Muscle of back (tissue), 13 donors: ENCODE measurements at places on chromosomes 7 and 10.

DNA sequence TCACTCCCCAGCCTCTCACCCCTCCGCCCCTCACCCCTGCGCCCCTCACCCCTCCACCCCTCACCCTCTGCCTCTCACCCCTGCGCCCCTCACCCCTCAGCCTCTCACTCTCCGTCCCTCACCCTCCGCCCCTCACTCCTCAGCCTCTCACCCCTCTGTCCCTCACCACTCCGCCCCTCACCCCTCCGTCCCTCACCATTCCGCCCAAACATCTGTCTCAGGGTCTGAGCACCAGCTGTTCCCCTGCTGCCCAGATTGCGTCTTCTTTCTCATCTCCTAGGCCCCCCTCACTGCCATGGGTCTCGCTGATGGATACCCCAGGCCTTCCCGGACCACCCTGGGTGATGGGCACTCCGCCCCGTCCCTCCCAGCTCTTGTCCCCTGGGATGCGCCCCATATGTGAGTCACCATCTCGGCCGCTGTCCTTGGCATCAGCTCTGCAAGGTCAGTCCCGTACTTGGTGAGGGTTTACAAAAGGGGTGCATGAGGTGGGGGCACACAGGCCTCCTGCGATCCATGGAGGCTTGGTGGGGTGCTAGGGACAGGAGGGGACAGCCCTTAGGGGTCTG is 65.4 kb upstream of the GNA12 start:
- DNase-seq, result no peak

- DNase-seq, result no peak
Measured at GRCh38 chr7:85685901-85686300, 499.0 kb upstream of the SEMA3D start.

DNA sequence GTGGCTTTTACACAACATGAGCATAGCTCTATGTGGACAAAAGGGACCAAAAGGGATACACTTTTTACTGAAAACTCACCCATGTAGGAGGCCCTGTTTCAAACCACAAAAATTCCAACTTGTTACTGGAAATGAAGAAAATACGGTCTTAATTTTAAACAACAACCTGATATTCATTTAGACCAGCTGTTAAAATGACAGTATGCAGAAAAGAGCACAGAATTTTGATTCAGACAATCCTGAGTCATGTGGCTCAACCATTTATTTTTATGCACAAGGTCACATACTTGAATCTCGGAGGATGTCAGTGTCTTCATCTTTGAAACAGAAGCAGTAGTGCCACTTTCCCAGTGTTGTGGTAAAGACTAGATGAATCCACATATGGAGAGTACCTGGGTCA is 426.5 kb upstream of the NFE2L3 start:
- DNase-seq, result no peak

GRCh38 chr10:112565434-112566053 is 118.5 kb downstream of the VTI1A start:
- DNase-seq, result peak; percentile 63

- no peak for DNase-seq
Measured at GRCh38 chr10:86751477-86751876, 4.9 kb upstream of the BMPR1A start.

- DNase-seq, result no peak
Measured at GRCh38 chr7:19852192-19852591, 78.8 kb upstream of the TMEM196 start.

DNA sequence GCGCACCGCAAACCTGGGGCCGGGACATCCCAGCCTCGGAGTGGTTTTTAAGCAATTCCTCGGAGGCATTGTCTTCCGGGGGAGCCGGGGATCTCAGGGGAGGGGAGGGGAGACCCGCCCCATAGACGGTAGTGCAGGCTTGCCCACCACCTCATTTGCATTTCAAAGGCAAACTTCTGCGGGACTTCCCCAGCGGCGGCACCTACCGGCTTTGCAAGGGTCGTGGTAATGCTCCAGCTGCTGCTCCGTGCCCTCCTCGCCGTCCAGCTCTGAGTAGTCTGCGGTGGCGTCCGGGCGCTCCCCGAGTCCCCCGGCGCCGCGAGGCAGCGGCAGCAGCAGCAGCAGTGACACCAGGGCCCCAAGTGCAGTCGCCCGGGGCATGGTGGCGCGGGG is 425 bp downstream of the TLL2 start:
- DNase-seq, result no peak

DNA sequence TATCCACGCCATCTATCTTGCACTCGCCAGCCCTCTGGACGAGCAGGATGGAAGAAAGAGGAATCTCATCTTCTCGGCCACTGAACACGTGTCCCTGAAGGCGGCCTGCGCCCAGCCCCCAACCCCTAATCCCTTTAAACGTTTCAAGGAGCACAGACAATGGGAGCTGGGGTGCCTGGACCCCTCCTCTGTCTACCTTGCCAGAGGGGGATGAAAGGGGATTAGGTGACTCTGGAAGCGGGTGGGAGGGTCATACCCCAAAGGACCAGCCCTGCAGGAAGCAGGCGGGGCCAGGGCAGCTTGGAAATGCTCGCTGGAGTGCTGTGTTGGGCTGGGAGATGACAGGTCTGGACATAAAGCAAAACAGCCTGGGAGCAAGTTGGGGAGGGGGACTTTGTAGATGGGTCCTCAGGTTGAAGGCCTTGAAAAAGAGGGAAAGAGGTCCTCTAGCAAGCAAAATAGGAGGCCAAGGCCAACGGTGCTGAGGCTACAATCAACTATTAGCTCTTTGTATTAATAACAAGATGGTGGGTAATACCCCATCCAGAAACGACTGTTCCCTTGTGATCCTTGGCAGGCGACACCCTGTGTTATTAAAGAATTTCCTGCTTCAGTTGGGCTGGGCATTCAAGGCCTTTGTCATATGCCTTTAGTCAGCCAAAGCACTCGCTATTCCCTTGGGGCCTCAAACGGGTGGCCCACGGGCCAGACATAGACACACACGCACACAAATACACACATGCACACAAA is 126.5 kb upstream of the UNC5B start:
- no peak for DNase-seq

DNA sequence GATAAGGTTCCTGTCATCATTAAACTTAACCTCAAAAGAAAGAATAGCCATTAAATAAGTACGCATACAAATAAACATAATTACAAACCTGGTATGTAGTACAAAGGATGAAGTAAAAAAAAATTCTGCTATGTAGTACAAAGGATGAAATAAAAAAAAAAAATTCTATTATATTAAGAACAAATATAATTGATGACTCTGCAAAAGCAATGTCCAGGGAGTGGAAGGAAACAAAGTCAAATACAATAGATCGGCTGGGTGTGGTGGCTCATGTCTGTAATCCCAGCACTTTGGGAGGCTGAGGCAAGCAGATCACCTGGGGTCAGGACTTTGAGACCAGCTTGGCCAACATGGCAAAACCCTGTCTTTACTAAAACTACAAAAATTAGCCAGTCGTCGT is 56.9 kb downstream of the ABI1 start:
- no peak for DNase-seq

DNA sequence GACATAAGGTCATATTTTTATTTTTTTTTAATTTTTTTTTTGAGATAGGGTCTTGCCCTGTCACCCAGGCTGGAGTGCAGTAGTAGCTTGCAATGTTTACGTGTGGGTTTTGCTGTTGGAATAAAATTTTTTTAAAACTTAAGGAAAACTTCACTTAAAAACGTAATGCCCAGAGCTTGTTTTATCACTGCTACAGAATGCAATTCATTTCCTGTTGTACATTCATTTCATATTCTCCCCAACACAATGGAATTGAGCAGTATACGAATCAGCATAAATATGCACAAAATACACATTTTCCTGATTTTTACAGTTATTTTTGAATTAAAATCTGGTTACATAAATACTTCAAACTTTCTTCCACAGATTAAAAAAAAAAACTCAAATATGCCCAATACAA is 40.3 kb downstream of the RSU1 start:
- no peak for DNase-seq

GRCh38 chr7:132095111-132095765 is 481.0 kb downstream of the PLXNA4 start:
- no peak for DNase-seq

- DNase-seq, result no peak
Measured at GRCh38 chr10:130606001-130606405, 469.8 kb downstream of the GLRX3 start.

- DNase-seq, result no peak
Measured at GRCh38 chr10:122765412-122765811, 65.8 kb upstream of the C10orf120 start.

GRCh38 chr7:140209866-140210609 is 33.3 kb upstream of the KDM7A start:
- DNase-seq, result no peak

DNA sequence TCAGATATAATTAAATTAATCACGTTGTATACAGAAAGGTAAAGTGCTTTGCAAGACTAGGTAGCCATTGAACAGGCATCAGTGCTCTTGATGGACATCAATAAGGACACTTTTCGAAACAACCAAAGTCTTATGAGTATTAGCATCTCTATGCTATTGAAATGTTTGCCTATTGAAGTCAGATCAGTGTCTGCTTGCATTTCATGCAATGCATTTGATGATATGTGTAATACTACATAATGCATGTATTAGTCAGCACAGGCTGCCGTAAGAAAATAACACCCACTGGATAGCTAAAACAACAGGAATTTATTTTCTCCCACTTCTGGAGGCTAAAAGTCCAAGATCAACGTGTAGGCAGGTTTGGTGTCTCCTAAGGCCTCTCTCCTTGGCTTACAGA is 209.3 kb upstream of the PLXDC2 start:
- no peak for DNase-seq

- DNase-seq, result no peak
Measured at GRCh38 chr10:72904806-72905205, 11.3 kb downstream of the OIT3 start.

- DNase-seq, result no peak
Measured at GRCh38 chr7:36360244-36360643, 29.4 kb upstream of the ANLN start.

DNA sequence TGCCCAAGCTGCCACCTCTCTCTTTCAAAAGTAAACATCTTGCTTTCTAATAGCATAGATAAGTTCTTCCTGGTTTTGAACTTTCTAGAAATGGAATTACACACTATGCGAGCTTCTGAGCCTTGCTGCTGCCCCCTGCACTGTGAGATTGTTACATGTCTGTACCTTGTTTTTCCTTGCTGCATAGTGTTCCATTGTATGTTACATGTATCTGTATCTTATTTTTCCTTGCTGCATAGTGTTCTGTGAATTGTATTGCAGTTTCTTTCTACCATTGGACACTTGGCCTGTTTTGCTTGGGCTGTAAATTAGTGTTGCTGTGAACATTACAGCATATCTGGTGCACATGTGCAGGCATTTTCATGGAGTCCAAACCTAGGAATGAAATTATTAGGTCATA is 24.0 kb upstream of the VWA2 start:
- no peak for DNase-seq

GRCh38 chr7:21507627-21508343 is 35.1 kb upstream of the DNAH11 start:
- no peak for DNase-seq

DNA sequence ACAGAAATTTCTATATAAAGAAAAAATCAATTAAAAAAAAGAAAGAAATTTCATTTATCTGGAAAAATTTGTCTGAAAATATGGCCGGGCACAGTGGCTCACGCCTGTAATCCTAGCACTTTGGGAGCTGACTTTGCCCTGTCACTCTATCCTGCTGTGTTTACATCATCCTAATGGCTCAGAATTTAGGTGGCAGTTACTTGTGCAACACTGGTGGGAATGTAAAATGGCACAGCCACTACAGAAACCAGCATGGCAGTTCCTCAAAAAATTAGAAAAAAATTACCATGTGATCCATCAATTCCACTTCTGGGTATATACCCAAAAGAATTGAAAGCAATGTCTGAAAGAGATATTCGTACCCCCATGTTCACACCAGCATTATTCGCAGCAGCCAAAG is 405.2 kb upstream of the AUTS2 start:
- no peak for DNase-seq

- DNase-seq, result peak; percentile 70
Measured at GRCh38 chr10:113059371-113059780, 109.3 kb downstream of the TCF7L2 start.

DNA sequence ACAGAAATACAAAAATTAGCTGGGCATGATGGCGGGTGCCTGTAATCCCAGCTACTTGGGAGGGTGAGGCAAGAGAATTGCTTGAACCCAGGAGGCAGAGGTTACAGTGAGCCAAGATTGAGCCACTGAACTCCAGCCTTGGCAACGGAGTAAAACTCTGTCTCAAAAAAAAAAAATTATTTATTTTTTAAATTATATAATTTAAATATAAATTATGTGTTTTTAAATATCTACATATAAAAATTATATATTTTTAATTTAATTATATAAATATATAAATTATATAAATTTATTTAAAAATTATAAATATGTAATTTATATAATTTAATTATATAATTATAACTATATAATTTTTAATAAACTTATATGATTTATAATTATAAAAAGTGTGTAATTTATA is 51.2 kb downstream of the PRKG1 start:
- DNase-seq, result no peak

GRCh38 chr10:12423896-12424295 is 74.5 kb downstream of the CAMK1D start:
- no peak for DNase-seq

GRCh38 chr7:14834883-14835282 is 67.7 kb downstream of the DGKB start:
- peak; percentile 35 for DNase-seq

DNA sequence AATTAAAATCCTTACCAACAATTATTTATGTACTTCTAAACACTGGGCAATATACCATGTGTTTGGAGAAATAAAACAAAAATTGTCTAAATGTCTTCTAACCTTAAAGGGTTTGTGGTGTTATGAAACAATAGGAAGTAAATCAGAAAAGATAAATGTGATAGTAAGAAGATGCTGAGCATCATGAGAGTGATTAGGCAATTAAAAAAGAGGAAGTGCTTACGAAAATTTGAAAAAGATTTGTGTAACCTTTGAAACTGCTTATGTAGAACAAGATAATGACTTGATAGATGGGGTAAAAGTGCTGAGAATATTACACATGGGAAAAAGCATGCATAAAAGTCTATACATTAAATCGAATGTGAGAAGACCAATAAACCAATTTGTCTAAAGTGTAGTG is 573.4 kb upstream of the CNTNAP2 start:
- DNase-seq, result no peak

DNA sequence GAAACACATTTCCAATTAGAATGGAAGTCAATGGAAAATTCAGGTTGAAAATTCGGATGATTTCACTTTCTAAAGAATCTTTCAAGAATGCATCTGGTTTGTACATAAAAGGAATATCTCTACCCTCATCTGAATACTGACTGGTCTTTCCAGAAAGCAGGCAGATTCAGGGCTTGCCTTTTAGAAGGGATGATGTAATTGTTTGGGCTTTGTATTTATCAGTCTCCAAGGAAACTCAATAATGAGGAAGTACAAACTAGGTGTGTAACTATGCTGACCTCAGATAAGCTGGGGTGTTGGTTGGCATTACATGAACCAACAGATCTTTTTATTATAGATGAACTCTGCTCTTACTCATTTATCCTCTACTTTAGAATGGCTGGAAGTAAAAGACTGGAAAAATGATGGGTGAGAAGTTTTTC is 24.1 kb downstream of the PDLIM1 start:
- DNase-seq, result peak; percentile 57

DNA sequence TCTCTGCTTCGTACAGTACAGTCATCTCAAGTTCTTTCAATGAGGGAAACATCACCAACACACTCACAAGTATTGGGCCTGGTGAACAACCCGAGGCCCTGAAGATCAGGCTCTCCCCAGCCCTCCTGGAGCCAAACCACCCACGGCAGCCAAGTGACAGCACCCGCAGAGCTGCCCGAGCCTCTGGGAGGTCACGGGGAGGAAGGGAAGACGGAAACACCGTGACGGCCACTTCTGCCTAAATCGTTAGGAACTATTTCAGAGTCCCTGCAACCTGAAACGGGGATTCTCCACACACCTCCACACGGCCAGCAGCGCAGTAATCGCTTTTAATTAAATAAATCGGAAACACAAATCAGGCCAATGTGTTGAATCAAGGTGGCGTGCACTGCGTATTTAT is 222.6 kb downstream of the MAD1L1 start:
- DNase-seq, result no peak
